ENCODE measurements at places on chromosomes 12 and 14. TPM values are rescaled to one million over a fixed set of nuclear protein-coding genes. Genes with fewer than 3 reads are reported as not detected.

FOXN4 gene
- not detected for total RNA-seq

NEDD1 gene
- 30.7 TPM for total RNA-seq

HRK gene
- not detected for total RNA-seq

PIK3C2G gene
- total RNA-seq: not detected

KRT7 gene
- 1.2 TPM for total RNA-seq

TIGAR gene
- total RNA-seq: 20.6 TPM

SLC17A8 gene
- total RNA-seq: 0.29 TPM

ASCL1 gene
- not detected for total RNA-seq

SRGAP1 gene
- 6.2 TPM for total RNA-seq

SLCO1A2 gene
- not detected for total RNA-seq

SERPINA1 gene
- total RNA-seq: 0.86 TPM

MUCL1 gene
- not detected for total RNA-seq

MYF5 gene
- total RNA-seq: not detected

CACNA2D4 gene
- total RNA-seq: 1.6 TPM

OR10G3 gene
- total RNA-seq: not detected

PRH2 gene
- not detected for total RNA-seq

CLEC2A gene
- total RNA-seq: not detected

KLRB1 gene
- total RNA-seq: not detected
